ENCODE measurements at places on chromosomes 12 and 14. TPM values are rescaled to one million over a fixed set of nuclear protein-coding genes. Genes with fewer than 3 reads are reported as not detected.

- no peak for DNase-seq
Measured at GRCh38 chr12:124030008-124030407, 57.0 kb downstream of the ZNF664 start.

- peak; percentile 26 for DNase-seq
Measured at GRCh38 chr12:113762155-113762881, 203.8 kb downstream of the RBM19 start.

- no peak for DNase-seq
Measured at GRCh38 chr14:52640137-52640536, 55.2 kb downstream of the ERO1A start.

- DNase-seq, result no peak
Measured at GRCh38 chr12:50013361-50014147, 11.7 kb downstream of the RACGAP1 start.

DNA sequence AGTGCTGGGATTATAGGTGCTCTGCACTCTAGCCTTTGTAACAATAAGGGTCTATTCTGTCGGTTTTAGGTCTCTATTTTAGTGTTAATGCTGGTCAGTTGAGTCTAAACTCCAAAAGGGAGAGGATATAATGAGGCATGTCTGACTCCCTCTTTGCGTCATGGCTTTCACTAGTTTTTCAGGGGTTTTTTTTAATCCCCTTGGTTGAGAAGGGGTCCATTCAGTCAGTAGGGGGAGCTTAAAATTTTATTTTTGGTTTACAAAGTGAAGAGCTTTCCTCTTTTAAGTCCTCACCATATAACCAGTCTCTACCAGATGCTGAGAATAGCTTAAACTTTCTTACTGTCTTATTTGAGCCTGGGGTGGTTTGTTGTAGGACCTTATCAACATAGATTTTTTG is 106.9 kb downstream of the PRKCH start:
- DNase-seq, result no peak

The CD163 gene
- total RNA-seq, result 52.5 TPM

- no peak for DNase-seq
Measured at GRCh38 chr12:53736592-53736991, 9.3 kb upstream of the CALCOCO1 start.

The PTPRB gene
- total RNA-seq, result 51.2 TPM

The GUCY2C gene
- total RNA-seq, result not detected

DNA sequence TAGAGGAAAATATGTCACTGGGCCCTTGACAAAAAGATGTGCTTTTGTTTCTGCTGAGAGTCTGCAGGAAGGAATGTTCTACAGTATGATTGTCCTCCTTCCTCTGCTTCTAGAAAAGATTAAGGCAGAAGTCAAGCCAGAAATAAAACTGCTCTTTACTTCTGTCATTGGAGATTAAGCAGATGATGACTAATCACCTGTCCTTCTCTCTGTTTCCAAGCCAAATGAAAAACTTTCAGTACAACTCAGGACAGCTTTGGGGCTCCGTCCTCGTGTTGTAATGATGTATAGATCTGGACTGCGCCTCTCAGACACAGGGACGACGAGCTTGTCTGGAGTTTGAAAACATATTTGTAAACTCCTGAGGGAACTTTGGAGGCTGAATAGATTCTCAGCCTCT is 159.3 kb downstream of the DYRK2 start:
- no peak for DNase-seq

- DNase-seq, result no peak
Measured at GRCh38 chr12:131721548-131721947, 10.7 kb downstream of the SFSWAP start.

DNA sequence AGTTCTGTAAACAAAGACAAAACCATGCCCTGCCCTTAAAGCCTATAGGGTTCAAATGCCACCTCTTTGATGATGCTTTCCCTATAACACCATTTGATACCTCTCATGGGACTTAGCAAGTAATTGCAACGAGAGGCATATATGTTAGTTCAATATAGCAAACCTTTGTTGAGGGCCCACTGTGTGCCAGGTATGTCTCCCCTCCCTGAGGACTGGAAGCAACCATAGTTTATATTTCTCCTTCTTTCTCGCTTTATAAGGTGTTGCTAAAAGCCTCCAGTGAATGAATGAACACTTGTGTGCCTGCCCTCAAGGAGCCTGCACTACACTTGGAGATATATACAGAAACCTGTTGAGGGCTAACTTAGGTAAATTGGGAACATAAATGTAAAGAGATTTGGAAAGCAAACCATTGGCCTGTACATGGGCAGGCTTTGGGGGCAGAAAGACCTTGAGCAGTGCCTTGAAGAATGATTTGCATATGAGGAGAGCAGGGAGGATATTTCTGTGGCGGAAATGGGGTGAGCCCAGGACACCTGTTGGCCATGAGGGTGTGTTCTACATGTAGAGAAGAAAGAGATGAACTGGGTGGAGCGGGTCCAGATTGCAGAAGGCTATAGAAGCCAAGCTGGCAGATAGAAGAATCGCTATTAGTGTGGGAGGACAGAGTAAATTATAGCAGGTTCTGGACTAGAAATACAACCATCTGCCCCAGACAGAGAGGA is 1.8 kb upstream of the CKAP4 start:
- DNase-seq, result no peak

DNA sequence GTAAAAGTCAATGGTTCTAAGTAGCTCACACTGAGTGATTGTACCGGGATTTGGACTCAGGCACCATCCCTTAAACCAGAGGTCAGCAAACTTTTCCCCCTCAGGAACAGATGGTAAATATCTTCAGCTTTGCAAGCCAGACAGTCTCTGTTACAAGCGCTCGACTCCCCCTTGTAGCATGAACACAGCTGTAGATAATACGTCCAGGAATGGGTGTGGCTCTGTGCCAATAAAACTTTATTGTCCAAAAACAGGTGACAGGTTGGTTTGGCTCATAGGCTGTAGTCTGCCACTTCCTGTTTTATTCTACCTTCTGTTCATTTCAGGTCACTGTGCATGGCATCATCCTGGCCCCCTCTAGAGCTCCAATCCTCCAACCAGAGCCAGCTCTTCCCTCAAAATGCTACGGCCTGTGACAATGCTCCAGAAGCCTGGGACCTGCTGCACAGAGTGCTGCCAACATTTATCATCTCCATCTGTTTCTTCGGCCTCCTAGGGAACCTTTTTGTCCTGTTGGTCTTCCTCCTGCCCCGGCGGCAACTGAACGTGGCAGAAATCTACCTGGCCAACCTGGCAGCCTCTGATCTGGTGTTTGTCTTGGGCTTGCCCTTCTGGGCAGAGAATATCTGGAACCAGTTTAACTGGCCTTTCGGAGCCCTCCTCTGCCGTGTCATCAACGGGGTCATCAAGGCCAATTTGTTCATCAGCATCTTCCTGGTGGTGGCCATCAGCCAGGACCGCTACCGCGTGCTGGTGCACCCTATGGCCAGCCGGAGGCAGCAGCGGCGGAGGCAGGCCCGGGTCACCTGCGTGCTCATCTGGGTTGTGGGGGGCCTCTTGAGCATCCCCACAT is 7.6 kb downstream of the BDKRB1 start:
- DNase-seq, result no peak

DNA sequence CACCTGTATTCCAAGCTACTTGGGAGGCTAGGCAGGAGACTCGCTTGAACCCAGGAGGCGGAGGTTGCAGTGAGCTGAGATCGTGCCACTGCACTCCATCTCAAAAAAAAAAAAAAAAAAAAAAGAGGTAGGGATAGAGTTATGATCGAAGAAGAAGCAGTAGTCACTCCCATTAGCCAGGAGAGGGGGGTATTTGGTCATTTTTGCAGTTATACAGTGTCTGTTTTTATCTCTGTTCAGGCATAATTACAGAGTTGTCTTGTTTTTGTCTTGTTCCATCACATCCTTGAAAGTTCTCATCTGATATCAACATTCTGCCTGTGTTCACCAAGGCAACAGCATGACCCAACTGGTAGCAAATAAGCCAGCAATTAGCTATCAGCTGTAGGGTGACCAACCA is 98.5 kb upstream of the TMPO start:
- peak; percentile 39 for DNase-seq

DNA sequence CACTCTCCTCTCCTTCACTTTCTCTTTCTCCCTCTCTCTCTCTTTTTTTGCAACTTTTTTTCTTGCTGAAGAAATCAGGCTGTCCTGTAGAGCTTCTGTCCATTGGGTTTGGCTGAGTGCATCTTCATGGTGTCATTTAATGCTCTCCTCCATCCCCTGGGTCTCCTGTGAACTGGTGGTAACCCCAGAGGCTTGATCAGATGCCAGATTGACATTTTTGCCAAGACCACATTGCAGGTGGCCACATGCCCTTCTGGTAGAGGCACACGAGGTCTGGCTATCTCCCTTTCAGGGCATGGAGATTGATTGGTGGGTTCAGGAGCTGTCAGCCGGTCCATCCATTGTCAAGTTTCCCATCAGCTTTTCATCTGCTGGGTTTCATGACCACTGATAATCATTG is 188.3 kb upstream of the MYL2 start:
- DNase-seq, result no peak
